ENCODE measurements at places on chromosomes 6 and 20.
A peak's percentile ranks its signal among the peaks of the same experiment; 100 is the strongest.

DNA sequence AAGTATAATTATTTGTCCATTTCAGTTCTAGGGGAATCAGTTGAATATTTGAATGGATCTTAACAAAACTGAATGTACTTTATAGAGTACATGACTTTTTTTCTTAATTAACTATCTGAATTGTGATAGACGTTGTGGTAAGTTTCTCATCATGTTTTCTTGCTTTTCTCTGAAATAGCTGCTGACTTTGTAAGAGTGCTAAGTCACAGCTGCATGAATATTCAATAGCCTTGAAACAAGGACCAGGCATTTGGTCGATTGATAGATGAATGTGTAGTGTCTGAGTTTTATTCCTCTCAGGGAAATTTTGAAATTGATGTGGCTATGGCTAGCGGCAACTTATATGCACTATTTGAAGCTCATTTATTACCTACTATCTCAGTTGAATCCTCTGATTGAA lies 56.0 kb downstream of the ADGRB3 start:
- no peak for DNase-seq

DNA sequence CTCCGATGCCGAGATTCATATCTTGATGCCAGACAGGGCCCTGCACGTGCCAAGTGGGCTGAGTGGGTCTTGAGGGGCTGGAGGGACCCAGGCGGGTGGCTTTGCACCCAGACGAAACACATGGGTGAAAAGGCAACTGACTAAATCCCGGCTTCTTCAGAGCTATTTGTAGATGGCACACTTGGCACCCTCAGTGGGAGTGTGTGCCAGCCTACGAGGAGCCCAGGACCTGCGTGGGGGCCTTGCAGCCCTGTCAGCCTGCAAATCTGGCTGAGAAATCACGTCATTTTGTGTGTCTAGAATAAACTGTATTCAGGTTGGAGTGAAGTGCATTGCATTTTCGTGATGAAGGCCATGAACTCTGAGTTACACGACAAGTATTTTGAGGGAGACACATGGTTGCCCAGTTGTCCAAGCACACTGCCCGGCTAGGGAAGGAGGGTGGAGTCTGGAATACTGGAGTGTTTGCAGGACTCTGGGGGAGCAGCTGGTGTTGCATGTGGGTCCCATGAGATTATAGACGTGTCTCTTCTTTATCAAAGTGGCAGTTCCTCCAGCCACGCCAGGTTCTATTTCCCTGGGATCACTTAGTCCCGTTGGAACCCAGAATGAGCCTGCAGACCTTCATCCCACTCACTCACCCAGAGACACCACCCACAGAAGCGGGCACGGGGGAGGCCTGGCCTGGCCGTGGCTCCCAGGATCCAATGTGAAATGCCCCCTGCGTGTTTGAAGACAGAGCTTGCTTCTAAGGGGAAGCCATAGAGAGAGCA lies 60.2 kb downstream of the DLL1 start:
- DNase-seq = no peak

- DNase-seq = no peak
Observed at GRCh38 chr20:9627219-9627618, 112.8 kb downstream of the LAMP5 start.

DNA sequence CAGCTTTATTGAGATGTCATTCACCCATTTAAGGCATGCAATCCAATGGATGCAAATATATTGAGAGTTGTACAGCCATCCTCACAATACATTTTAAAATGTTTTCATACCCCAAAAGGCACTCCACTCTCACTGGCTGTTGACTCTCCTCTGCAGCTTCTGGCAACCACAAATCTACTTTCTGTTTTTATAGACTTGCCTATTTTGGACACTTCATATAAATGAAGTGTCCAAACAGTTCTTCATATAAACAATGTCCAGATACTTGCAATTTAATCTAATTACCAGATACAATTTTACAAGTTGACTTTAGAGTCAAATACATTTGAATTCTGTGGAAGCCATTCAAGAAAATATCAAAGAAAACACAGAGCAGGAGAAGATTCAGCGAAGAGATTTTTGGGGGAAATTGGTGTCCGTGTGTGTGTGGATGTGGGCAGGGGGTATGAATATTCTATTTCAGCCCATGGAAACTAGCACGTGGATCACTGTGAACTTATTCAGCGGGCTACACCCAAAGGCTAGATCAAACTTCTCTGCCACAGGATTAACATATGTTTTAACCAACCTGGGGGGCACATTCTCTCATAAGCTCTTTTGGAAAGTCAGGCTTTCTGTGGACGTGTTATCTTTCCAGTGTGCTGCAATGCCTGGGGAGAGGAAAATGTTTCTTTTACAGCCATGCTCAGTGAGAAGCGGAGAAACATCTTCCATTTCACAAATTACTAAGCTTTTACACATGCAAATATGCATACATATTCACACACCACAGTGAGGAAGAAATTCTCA lies 73.9 kb downstream of the PLG start:
- DNase-seq = no peak

DNA sequence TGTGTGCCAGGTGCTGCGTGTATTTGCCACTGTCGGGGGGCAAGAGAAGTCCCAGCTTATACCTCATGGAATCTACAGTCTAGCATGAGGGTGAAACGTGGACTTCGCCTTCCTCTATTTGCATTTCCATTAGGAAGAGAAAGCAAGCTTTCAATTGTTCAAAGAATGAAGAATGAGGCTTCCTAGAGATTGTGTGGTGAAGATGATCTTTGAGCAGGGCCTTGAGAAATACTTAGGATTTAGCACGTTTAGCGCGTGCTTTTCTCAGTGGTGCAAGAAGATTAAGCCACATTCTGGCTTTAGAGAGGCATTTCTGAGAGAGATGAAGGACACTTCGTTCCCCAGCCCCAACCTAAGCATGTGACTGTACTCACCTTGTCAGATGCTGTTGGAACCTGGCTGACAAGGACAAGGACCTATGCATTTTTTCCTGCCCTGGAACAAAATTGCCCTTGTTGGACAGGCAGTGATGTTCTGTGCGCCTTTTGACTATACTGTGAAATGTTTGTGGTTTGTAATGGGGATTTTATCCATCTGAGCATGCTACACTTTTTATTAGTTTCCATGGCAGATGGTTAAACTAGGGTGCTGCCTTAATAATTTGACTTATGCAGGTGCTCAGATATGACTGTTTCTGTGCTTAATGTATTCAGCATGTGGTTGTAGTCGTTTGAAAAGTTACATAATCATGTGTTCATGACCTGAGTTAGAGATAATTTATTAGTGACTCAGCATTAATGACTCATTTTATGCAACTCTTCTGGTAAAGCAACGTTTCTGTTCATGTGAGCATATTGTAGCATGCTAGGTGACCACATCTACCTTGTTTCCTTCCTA lies 10.7 kb downstream of the TULP4 start:
- DNase-seq = peak; percentile 31

DNA sequence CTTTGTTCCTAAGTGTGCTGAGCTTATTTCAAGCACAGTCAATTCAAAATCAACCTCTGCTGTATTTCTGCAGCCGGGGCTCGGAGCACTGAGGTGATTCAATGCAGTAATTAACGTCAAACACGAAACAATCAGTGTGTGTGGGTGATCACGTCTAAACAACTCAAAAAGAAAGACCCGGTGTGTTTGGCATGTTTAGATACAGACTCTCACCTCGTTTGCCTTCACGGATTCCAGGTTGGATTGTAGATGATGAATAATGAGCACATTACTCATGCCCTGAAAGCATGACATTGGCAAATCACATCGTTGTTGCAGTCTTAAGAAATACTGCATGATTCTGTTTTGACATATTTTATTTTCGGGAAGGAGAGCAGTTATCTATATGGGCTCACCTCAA lies 231.0 kb downstream of the QKI start:
- peak; percentile 9 for DNase-seq

- DNase-seq = no peak
Observed at GRCh38 chr6:26552640-26553188, 14.5 kb downstream of the HMGN4 start.

DNA sequence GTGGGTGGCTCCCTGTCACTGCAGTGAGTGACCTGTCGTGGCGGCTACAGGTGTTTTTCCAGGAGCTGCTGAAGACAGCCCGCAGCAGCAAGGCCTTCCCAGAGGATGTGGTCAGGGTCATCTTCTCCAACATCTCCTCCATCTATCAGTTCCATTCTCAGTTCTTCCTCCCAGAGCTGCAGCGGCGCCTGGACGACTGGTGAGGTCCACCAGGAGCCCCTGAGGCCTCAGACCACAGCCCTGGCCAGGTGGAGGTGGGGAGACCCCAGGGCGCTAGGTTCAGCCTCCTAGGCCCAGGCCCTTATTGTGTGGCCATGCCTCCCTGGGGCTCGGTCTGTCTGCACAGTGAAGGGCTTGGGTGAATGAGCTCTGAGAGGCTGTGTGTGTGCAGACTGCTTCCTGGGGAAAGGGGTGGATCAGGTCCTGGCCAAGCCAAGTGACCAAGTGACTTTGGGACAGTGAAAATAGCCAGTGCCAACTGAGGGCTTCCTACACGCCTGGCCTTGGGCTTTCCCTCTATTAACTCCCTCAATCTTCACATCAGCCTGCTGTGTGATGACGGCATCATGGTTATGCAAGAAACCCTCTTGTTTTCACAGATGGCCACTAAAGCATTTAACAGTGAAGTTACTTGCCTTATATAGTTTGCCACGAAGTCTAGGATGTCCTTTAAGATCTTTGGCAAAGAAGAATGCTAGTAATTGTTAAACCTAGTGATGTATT lies 6.4 kb downstream of the FGD2 start:
- no peak for DNase-seq

- DNase-seq = peak; percentile 4
Observed at GRCh38 chr6:9612489-9612888, 802.4 kb downstream of the TFAP2A start.

DNA sequence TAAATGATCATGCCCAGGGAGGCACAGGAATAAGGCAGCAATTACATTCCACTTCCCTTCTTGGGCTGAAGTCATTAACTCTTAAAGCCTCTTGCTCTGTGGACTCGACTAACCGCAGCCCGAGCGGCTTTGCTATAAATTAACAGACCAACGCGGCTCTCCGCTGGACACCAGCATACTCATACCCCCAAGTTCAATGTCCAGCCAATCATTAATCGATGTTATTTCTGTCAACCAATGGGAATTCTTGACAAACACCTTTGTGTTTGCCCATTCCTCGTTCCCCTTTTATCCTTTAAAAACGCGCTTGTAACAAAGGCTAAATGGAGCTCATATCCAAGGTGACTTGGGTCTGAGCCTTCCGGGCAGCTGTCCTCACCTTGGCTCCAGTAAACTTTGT lies 183.1 kb upstream of the RALGAPA2 start:
- no peak for DNase-seq

DNA sequence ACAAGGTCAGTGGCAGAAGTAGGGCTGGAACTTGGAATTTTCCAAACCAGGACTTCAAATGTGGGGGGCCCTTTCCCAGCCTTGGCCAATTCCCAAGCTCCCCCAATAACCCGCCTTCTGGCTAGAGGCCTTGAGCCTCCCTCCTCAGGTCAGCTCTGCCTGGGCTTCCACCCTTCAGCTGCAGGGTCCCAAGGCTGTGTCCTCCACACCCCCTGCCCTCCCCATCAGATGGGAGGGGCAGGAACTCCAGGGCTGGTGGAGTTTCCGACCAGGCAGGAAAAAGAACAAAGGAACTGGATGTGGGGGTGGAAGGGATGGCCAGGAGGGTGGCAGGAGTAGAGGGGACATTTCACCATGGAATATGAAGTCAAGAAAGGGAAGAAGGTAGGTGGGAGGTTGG lies at the start of gene CCM2L:
CCM2L (plus strand) TSS at position 338 of the 400 bp plus-strand sequence; CDS start at position 355, 17 bp downstream.
- no peak for DNase-seq
